ENCODE measurements at places on chromosomes 13 and 19. TPM values are rescaled to one million over a fixed set of nuclear protein-coding genes. Genes with fewer than 3 reads are reported as not detected.

Gene ATF5
- 106 TPM for total RNA-seq

Gene ERICH4
- not detected for total RNA-seq

Gene SHISA2
- 0.90 TPM for total RNA-seq

Gene PLEKHF1
- 49.8 TPM for total RNA-seq

Gene TEX29
- not detected for total RNA-seq

Gene LRRC63
- total RNA-seq = 0.41 TPM

Gene CGB8
- total RNA-seq = not detected

Gene ZNF555
- total RNA-seq = 5.9 TPM

Gene SPART
- 95.4 TPM for total RNA-seq

Gene PLK5
- total RNA-seq = not detected

Gene POLD1
- 8.8 TPM for total RNA-seq

DNA sequence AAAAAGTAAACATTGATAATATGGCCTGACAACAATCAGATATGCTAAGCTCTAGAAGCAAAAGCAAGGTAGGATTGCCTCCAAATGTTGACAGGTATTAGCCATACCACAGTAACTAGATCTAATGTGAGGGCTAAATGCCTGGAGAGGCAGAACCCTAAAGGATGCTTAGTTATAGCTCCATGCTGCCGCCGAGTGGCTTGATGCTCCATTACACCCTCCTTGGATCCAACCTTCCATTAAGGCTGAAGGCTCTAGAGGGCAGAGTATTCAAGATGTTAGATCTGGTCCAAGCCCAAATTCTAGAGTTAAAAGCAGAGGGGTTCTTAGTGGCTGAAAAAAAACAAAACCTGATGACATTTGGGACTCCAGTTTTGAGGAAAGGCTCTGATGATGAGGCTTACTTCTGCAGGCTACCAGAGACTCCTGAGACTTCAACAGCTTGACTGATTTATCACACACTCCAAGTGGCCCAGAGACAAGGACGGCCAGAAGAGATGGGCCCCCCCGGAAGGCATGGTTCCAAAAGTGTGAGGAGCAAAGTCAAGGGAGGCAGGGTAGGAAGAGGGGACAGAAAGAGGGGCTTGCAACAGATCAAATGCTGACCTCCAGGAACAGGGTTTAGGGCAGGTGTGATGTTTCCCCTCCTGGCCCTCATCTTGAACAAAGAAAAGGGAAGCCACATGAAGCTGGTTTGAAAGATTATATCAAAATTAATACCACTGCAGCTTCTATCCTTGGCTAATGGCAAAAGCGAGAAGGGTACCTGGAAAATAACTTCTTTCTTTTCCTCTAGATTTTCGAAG, 21.9 kb upstream of the CPB2 start:
- peak; percentile 76 for DNase-seq

GRCh38 chr13:19023115-19023514, 158.5 kb downstream of the TUBA3C start:
- no peak for DNase-seq

- peak; percentile 64 for DNase-seq
These were observed 68.2 kb downstream of the ITGBL1 start for GRCh38 chr13:101520672-101521071.

DNA sequence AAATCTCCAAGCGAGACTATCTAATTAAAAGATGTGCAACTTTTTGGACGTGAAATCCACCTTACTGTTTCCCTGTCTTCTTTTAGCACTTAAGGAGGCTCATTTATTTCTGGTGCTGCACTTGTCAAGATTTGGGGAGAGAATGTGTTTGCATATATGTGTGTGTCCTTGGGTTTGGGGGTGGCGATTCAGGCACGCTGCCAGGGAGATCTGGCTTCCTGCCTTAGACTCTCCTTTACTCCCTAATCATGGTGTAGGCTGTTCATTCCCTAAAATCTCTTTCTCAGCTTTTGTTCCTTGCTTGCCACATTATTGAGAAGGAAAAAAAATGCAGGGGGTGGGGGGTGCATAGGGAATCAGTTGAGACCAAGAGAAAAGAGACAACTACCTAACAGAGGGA, 271.2 kb downstream of the DCLK1 start:
- DNase-seq = no peak

- DNase-seq = no peak
These were observed 1.6 kb downstream of the ZSCAN5A start for GRCh38 chr19:56312787-56313657.

- no peak for DNase-seq
These were observed 16.1 kb upstream of the ABCC4 start for GRCh38 chr13:95317039-95317989.

GRCh38 chr13:23899555-23899954, 2.3 kb upstream of the C1QTNF9B start:
- DNase-seq = peak; percentile 76

- DNase-seq = peak; percentile 93
These were observed 13.0 kb upstream of the SPC24 start for GRCh38 chr19:11168568-11168967.

GRCh38 chr13:20254076-20254475, 22.0 kb upstream of the GJB6 start:
- no peak for DNase-seq

DNA sequence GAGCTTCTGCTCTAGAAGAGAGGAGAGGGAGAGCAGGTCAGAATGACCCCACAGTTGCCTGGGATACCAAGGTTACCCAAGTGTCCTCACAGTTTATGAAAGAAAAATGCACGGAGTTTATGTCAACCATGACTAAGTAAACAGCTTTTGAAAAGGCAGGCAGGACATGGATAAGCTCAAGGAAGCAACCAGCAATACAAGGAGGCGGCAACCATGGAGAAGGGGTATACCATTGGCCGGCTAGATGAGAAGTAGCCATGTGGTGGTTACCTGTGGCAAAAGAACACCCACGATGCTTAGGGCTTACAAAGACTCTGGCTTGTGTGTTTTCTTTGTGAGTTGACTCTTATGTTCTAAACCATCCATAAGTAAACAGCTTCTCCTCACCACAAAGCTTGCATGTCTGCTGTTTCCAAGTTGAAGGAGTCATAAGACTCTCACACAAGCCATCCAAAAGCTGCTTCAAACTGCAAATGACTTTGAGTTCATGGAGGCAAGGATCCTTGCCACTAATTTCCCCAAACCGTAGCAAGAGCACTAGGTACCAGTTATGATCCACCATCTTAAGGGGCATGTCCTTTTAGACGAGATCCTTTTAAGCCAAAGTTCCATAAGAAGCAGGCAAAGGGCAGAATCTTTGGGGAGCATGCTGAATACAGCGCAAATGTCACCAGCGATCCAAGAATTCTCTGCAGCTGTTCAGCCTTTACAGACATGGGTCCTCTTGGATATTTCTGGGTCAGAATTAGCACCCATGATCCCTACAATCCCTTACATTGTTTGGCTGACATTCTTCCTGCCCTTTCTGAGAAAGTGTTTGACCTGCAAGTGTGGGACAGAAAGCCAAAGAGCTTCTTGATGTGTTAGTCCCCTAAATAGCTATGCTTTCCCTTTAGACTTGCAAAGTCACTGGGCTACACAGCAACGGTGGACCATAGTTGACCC, 74.8 kb upstream of the IPO5 start:
- DNase-seq = no peak

- DNase-seq = no peak
These were observed 45.9 kb downstream of the COMP start for GRCh38 chr19:18745012-18745735.

DNA sequence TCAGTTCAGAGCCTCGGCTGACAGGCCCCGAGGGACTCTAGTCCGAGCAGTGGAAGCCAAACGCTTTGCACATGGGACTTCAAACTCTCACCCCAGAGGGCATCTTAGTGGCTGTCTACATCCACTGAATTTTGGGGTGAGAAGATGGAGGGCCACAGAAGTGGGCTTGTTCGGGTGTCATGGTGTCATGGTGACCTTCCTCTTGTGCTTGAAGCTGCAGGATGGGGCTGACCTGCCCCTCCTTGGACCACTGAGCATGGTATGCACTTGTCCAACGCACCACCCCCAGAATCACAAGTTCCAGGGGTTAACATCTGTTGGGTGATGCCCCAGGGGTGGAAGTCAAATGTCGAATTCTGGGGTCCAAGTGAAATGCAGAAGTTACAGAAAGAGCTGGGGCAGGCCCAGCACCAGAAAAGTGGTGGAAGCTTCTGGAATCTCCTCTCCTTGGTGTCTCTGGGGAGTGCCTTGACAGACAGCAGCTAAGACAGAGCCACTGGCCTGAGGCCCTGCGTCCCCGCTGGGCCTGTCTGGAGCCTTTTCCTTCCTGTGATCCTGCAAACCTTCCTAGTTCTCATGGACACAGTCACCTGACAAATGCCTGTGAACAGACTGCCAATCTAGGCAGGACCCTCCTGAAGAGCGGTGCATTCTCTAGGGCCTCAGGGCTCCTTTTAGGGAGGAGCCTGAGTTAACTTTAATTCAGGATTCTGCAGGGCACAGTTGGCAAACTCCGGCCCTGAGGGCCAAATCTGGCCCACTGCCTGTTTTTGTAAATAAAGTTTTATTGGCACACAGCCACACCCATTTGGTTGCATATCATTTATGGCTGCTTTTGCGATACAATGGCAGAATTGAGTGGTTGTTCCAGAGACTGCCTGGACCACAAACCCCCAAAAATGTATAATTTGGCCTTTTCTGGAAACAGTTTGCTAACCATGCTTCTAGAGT, 65.1 kb upstream of the RANBP3 start:
- no peak for DNase-seq

DNA sequence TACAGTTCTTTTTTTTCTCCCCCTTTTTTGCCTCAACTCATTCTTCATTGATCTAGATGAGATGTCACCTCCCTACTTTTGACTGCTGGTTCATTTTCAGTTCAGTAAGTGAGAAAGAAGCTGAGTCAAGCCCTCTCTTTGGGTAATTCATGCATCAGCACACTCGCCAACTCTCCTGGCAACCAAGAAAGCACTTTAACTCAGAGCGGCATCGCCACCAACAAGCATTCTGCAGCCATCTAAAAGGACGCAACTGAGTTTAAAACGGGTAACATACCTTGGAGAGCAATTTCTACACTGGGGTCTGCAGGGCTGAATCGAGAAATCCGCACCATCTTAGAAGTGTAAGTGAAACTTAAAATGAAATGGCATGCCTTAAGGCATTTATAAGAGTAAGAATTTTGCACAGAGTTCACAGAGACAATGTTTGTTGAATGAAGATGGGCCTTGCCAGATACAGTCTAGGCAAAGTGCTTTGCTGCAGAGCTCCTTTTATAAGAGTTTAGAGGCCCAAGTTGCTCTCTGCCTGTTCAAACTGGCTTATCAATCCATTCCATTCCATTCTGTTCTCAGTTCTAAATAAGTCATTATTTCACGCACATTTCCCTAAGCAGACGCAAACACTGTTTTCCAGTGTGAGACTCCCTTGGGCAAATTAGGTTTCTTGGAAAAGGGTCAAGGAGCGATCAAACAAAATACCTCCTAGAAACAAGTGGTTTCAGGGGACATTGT, 338.0 kb downstream of the ENOX1 start:
- DNase-seq = no peak

- DNase-seq = no peak
These were observed 52.2 kb downstream of the PEPD start for GRCh38 chr19:33469171-33470039.

- no peak for DNase-seq
These were observed 108.9 kb downstream of the RBM26 start for GRCh38 chr13:79297128-79297527.

GRCh38 chr13:40648040-40648439, 18.4 kb downstream of the FOXO1 start:
- DNase-seq = no peak

DNA sequence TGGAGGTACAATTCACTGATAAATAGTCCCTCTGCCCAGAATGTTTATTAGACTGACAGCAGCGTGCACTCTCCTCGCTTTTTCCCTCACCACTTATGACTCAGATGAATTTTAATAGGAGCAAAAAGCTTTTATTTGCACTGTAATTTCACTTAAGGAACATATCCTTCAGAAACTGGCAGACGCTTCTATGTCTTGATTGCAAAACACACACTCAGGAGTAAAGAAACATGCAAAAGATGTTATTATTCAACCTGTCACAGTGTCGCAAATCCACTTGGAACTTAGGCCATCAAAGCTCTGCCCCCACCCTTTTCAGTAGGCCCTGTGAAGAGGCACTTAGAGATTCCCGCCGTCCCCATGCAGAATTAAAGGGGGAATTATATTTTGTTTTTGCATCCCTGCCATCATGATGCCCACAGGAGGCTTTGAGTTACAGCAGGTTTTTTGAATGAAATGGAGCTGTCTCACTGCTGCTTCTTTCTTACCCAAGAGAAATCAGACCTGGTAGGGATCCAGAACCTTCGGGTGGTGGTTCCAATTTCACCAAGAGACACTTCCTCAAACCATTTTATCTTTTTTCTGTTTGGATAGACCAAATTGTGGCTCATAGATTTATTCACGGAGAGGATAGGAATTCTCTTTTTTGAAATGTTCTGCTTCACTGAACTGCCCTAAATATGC, 74.5 kb downstream of the GGACT start:
- peak; percentile 54 for DNase-seq

DNA sequence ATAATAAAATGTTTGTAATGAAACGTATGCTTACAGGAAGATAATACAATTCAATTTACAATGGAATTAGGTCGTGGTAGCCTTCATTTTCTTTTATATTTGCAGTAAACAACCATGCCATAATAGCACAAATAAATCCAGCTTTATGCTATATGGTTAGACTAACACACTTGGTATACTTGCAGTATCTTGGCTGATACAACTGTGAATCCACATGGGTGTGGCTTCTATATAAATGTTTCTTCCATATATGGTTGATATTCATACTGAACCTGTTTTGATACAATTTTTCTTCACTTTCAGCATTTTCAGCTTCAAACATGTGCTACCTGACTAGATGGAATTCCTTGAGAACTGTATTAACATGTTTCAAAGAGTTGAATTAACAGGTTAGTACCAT, 20.4 kb upstream of the SPRY2 start:
- DNase-seq = no peak

DNA sequence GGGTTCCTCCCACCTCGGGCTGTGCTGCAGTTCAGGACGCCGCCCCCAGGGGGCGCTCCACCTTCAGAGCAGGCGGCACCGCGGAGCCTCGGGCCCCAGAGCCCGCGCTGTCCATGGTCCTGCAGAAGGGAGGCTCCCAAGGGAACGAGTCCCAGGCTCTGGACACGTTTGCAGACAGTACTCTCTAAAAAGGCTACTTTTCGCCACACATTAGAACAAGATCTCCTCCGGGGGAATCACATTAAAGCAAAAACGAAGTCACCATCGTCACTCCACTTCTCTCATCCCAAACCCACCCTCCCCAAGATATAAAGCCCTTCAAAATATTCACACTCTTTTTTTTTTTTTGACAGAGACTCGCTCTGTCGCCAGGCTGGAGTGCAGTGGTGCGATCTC, 4.6 kb upstream of the SIGLEC10 start:
- peak; percentile 66 for DNase-seq

DNA sequence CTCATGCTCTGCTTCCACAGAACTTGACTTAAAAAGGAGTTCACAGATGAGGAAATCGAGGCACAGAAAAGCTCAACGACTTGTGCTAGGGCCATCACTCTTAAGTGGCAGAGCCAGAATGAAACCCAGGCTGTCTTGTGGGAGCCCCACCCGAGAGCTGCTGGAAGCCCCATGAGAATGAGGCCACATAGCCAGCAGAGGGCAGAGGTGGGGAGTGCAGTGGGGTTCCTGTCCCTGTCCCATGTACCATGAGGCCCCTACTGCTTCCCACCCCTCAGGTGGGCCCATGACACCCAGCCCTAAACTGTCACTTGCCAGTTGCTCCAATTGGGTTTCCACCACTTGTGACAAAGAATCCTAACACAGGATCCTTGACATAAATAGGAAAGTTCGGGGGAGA, 175.9 kb downstream of the IRS2 start:
- no peak for DNase-seq

Measured in fibroblast of the aortic adventitia (primary cell).